CD4-positive, alpha-beta T cell treated with Interleukin-21 for 1 hour (primary cell): ENCODE measurements at places on chromosomes 16 and 17.

GRCh38 chr17:78315355-78316114 is 44.3 kb downstream of the SOCS3 start:
- DNase-seq: peak; percentile 33

GRCh38 chr16:10543231-10543977 is 37.0 kb downstream of the EMP2 start:
- DNase-seq: no peak

GRCh38 chr16:28975158-28975599 is 601 bp downstream of the SPNS1 start:
- DNase-seq: no peak

- DNase-seq: no peak
Observed at GRCh38 chr16:80938004-80938878, 68.4 kb downstream of the CMC2 start.

DNA sequence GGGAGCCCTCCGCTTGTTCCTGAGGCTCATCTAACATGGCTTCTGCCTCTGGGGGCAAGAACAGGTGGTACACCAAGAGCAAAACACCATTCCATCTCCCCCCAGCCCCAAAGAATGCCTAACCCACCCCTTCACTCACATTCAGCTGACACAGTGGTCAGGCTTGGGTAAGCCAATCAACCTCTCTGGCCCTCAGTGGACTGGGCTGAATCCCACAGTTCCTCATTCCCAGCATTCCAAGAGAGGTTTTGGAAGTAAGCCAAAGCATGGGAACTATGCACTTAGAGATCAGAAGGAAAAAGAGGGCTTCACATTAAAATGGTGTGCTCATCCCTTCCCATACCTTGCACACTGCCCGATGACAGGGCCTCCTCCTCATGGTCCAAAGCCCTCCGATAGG is 7.8 kb downstream of the PIGS start:
- DNase-seq: no peak

DNA sequence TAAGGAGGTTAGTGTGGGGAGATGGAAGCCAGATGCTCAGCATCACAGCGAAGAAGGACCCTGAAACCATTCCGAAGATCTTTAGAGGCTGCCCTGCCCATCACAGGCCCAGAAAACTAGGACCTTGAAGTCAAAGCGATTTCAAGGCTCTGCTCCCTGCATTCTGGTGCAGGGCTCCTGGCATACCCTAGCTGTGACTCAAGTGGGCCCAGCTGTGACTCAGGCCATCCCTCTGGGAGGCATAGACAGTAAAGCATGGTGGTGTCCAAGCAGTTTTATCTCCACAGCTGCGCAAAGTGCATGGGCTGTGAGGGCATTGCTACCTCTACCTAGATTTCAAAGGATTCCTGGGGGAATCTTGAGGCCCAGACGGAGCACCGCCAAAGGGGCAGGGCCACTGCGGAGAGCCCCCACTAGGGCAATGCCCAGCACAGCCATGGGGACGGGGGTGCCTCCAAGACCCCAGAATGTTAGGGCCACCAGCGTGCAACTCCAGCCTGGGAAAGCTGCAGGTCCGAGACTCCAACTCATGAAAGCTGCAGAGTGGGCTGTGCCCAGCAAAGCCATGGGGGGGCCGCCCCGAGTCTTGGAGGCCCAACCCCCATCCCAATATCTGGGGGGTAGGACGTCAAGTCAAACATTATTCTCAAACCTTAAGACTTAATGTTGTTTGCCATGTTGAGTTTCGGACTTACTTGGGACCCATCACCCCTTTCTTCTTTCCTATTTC is 11.7 kb upstream of the ZNF594 start:
- no peak for DNase-seq

DNA sequence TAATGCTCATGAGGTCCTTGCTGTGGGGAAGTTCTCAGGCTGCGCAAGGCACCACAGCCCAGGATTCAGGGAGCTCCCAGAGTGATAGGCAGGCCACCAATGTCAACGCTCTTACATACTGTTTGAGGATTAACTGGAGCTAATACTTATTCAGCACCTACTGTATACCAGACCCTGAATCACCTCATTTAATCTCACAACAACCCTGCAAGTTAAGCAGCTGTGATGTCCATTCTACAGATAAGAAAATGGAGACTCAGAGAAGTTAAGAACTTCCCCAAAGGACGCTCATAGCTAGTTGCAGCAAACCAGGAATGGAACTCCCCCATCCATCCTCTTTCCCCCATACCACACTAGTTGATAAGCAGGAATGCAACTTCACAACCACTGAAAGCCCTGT is 25.5 kb upstream of the CCR7 start:
- no peak for DNase-seq

- DNase-seq: peak; percentile 42
Observed at GRCh38 chr17:47719411-47720152, 13.5 kb upstream of the TBX21 start.

DNA sequence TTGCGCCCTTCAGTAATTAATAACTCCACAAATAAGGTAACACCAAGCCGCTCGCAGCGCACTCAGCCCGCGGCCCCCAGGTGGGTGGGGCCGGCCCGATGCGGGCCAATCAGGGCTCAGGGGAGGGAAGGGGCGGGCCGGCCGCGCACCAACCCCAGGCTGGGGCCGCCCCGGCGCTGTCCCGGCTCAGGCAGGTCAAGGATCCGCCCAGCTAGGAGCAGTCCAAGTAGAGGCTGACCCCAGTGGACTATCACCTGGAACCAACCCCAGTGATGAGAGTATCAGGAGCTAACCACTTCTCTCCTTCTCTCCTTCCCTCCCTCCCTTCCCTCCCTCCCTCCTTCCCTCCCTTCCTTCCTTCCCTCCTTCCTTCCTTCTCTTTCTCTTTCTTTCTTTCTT is 110.8 kb downstream of the C16orf78 start:
- peak; percentile 9 for DNase-seq

- DNase-seq: no peak
Observed at GRCh38 chr17:65556910-65557348, 4.5 kb downstream of the AXIN2 start.

- DNase-seq: no peak
Observed at GRCh38 chr17:40617678-40618240, 29.9 kb downstream of the SMARCE1 start.
